ENCODE measurements at places on chromosomes 13 and 19.

- no peak for DNase-seq
Measured at GRCh38 chr13:81458170-81458569, 1117.2 kb upstream of the SPRY2 start.

DNA sequence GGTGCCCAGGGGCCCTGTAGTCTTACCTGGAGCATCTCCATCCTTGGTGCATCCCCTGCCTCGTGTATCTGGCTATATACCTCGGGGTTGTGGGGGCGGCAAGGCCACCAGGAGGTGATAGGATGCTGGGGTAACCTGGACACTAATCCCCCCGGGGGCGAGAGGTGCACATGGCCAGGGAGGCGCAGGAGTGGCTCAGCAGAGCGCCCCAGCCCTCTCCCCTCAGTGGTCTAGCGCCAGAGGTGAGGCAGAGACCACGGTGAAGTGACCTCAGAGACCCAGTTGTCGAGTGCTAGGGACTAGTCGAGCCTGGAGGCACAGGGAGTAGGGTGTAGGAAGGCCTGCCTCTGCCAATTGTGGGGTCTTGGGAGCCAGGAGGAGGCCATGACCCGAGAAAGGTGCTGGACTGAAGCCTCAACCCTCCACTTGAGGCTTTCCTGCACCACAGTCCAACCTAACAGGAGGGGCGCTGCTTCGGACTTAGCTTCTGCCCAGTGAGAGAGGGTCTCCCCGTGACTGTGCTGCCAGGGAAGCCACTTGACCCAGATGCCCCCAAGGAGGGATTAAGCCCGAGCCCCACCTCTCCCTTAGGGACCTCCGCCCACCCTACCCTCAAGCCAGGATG lies at the start of gene LHB:
Gene LHB, minus strand, starts transcription at position 51 of the 625 bp plus-strand sequence. Its CDS starts 10 bp downstream, at position 41.
- no peak for DNase-seq

DNA sequence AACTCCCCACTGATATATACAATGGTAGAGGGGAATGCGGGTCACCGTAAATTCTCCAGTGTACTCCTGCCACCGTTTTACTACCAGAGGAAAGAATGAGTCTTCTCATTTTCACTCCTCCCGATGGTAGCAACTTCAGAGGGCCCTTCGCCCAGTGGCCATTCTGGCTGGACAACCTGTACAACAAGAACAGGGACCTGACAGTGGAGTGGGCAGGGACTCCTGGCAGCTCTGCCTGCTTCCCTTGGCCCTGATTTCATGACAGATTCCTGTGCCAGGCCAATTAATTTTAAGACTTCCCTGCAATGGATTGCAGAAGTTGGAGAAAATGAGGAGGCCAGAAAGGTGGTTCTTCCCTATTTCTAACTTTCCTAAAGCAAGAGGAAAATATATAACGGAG lies 148.9 kb downstream of the GPC6 start:
- no peak for DNase-seq

DNA sequence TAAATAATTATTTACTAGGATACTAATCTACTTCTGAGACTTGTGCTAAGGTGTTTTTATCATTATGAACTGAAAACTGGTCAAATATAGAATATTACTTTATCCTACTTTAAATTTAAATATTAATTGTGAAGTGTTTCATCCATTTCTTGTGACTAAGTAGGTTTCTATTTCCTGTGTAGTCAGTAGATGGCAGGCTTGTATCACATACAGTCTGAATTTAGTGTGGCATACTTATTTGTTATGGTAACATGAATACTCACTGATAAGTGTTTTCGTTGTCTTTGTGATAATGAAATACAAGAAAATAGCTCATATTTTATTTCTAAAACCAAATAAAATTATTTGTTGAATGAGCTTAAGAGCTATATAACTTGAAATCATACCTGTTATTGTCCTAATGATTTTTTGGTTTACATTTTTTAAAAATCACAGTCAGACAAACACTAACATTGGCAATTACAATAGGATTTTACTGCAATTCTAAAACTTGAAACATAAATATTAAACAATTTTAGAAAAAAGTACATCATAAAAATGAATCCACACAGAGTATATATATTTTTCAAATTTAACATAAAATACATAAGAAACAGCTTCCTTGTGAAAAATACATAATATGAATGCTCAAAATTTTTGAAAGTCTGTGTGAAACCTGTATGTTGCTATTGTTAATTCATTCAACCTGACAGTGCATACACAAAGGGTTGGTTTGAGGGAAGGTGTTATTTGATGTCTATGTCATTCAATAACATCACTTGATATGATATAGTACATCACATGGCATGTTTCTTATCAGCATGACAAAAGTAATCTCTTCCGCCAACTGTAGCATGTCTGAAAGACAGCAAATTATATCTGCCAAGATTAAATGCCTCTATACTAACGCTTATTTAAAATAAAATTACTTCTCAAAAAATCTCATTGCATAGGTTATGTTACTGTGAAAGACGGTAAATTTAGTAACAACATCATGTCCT lies 904.8 kb upstream of the PCDH20 start:
- no peak for DNase-seq

- no peak for DNase-seq
Measured at GRCh38 chr13:107208889-107209288, 641.0 kb upstream of the ARGLU1 start.

DNA sequence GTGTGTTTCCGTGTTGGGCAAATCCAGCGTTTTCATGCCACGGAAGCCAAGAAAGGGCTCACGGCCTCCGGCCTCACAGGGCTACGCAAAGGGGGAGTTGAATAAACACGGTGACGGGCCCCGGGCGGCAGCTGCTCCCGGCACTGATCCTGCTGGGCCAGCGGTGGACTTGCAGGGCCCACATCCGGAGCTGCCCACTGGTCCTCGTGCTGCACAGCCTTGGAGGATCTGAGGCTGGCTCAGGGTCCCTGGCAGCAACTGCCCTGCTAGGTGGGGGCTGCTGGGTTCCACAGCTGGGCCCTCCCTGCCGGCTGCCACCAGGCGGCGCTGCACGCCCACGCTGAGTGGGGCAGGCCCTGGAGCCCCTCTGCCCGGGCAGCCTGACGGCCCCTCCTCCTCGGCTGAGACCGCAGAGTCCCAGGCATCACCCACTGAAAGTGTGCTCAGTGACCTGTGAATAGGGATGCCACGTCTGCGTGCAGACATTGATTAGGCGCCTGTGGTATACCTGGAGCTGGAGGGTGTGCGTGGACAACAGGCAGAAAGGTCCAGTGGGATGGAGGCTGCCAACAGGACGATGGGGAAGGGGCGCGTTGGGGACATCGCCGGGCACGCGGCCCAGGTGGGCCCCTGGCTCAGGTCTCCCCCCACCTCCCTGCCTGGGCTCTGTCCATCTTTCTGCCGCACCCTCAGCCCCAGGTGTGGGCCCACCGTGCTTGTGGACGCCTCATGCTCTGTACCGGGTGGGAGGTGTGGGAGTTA lies 5.3 kb upstream of the HCN2 start:
- peak; percentile 75 for DNase-seq

DNA sequence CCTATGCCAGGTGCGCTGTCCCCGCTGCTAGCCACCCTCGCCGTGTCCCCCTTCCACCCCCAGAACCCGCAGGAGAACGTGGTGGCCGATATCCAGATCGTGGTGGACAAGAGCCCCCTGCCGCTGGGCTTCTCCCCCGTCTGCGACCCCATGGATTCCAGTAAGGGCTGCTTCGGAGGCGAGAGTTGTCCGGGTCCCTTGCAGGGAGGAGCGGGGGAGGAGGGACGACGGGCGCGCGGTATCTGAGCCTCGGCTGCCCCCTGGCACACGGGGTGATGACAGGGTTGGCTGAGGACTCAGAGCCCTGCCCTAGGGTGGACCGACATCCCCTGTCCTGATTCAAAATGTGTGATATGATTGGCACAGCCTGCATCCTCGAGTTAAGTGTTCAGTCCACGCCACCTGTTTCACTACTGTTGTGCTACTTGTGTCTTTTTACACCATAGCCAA lies 653 bp downstream of the MVB12A start:
- peak; percentile 69 for DNase-seq

DNA sequence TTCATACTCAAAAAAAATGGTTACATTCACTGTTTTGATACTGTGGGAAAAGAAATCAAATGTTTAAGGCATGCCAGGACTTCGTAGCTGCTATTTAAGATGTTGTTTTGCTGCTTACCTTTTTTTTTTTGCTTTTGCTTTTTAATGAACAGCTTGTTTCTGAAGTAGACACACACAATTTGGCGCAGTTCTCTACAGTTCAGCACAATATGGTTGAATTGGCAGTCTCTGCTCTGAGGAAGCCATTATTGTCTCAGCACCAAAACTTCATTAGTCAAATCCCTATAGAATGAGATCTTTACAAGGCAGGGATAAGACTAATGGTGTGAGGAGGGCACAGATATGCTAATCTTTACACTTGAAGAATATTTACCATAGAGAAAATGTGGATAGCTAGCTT lies 197.6 kb downstream of the SLITRK5 start:
- no peak for DNase-seq

DNA sequence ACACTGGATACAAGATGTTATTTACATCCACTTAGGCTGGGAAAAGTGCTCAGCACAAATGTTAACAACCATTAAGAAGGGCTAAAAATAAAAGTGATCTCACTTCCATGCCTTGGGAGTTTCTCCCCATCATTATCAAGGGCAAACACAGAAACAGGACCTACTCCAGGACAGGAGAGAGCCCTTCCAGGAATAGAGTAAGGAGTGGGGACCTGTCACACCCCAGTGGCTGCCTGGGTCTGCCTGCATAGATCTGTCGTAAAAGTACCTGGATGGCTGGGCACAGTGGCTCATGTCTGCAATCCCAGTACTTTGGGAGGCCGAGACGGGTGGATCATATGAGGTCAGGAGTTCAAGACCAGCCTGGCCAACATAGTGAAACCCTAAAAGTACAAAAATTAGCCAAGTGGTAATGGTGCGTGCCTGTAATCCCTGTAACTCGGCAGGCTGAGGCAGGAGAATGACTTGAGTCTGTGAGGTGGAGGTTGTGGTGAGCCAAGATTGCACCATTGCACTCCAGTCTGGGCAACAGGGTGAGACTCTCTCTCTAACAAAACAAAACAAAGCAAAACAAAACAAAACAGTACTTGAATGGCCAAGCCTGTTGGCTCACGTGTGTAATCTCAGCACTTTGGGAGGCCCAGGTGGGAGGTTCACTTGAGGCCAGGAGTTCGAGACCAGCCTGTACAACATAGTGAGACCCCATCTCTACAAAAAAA lies 5.6 kb downstream of the ATP8A2 start:
- no peak for DNase-seq

GRCh38 chr13:79307866-79308298 lies 98.2 kb downstream of the RBM26 start:
- no peak for DNase-seq

GRCh38 chr19:13267889-13268288 lies 117.7 kb downstream of the IER2 start:
- DNase-seq = no peak

DNA sequence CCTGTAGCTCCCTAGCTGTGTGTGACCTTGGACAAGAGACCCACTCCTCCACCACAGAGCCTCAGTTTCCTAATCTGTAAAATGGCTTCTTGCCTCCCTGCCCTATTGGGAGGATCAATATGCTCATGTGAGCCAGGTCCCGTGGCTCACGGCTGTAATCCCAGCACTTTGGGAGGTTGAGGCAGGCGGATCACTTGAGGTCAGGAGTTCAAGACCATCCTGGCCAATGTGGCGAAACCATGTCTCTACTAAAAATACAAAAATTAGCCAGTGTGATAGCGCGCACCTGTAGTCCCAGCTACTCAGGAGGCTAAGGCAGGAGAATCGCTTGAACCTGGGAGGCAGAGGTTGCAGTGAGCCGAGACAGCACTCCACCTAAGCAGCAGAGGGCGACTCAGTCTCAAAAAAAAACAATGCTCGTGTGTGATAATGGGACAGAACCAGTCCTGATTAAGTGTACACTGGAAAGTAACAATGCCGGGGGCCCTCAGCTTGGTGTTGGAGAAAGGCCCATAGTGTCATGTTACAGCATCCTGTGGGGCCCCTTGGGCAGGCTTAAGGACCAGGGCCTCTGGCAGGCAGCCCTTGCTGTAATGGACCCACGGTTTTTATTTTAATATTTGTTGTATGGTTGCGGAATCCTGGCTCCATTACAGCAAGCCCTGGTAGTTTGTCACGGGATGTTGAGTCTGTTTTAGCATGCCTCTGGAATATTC lies 6.8 kb downstream of the RPS11 start:
- DNase-seq = peak; percentile 66

GRCh38 chr19:47561440-47562057 lies 11.4 kb downstream of the ZNF541 start:
- no peak for DNase-seq

DNA sequence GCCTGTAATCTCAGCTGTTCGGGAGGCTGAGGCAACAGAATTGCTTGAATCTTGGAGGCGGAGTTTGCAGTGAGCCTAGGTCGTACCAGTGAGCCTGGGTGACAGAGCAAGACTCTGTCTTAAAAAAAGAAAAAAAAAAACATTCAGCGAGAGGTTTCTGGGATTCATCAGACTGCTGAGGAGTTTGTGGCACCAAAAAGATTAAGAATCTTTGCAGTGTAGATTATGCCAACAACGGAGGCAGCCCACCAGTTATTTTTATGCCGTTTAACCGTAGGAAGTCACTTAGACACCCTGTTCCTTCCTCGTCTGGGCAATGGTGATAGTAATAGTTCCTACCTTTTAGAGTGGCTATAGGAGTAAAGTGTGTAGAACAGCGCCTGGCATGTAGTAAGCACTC lies 2.5 kb downstream of the COX6B1 start:
- DNase-seq = no peak

GRCh38 chr13:110921209-110921608 lies 6.3 kb upstream of the ANKRD10 start:
- peak; percentile 80 for DNase-seq

- peak; percentile 62 for DNase-seq
Measured at GRCh38 chr19:11096210-11096841, 7.1 kb downstream of the LDLR start.

GRCh38 chr19:13023656-13024055 lies 28.4 kb downstream of the NFIX start:
- DNase-seq = no peak

DNA sequence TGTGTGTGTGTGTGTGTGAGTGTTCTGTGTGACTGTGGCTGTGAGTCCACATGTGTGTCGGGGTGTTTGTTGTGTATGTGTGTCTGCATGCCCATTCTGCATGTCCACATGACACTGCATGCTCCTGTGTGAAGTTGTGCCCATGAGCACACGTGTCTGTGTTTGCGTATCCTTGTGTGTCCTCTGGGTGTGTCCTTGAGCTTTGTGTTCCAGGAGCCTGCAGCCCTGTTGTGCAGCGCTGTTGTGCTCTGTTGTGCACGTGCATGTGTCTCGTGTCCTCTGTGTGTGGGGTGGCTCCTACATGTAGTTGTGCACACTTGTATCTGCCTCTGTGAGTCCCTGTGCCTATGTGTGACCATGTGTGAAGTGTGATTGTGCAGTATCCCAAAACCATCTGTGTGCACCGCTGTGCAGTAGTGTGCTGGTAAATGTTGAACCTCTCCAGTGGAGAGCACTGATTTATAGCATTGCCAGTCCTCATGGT lies 2.2 kb upstream of the ARHGEF18 start:
- no peak for DNase-seq

DNA sequence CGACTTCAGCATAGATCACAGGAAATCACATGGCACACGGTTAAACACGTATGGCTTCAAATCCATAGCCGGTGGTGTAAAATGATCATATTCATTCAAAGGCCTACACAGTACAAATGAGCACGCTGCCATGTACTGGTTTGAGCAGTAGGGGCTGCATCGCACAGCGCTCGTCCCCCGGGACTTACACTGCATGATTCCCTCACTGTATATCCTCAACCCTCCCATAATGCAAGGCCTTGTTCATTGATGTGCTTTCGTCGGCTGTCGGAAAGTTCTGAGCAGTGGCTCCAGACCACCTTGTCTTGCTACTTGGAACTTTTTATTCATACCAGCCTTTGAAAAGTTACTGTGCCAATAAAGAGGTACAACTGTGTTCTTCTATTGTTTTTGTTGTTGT lies 578.2 kb downstream of the MYO16 start:
- no peak for DNase-seq

All from suppressor macrophage treated with lipopolysaccharide for 1 hour (primary cell).